ENCODE measurements at places on chromosomes 4 and X.

- DNase-seq = no peak
These were observed 60.5 kb upstream of the TAB3 start for GRCh38 chrX:30949554-30949953.

DNA sequence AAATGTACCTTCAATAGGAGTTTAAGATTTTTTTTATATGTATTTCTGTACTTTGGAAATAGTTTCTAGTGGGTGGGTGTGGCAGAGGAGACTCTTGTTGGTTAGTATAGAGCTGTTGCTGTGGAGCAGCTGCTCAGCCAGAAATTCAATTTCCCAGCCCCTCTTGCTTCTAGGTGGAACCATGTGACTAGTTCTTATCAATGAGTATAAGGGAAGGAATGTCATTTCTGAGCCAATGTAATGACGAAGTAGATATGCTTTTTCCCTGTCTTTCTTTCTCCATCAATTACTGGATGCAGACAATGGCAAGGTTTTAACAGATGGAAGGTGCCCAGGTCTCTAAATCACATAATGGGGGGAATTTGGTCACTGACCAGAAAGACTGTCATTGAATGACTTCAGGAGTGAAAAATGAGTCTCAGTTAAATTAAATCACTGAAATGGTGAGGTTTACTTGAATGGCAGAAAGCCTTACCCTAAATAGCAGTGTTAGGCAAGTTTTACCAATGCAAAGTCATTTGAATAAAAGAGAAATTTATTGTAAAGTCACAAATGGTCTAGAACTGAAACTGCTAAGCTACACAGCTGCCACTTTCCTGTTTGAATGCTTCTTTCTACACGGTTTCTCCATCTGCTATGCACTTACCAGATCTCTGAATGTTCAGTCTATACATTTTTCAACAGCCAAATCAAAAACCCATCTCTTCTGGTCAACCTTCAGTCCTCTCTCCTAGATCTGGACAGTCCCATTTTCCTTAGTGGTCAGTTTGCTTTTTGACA is 795.4 kb upstream of the MAGEB2 start:
- no peak for DNase-seq

DNA sequence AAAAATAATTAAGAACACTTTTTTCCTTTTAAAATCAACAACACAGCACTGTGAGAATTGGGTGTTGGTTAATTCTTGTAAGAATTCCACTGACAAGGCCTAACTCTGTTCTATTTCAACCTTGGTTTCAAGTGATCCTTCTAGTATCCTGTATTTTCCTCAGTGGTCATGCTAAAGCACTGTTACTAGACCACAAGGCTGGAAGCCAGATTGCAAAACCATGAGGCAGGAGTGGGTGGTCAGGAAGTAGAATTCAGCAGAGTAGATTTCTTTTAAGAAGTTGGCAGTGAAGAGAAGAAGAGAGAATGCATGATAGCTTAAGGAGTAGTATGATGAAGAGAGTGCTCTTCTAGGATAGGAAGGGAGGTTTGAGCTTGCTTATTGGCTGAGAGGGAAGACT is 71.6 kb upstream of the LEF1 start:
- no peak for DNase-seq

DNA sequence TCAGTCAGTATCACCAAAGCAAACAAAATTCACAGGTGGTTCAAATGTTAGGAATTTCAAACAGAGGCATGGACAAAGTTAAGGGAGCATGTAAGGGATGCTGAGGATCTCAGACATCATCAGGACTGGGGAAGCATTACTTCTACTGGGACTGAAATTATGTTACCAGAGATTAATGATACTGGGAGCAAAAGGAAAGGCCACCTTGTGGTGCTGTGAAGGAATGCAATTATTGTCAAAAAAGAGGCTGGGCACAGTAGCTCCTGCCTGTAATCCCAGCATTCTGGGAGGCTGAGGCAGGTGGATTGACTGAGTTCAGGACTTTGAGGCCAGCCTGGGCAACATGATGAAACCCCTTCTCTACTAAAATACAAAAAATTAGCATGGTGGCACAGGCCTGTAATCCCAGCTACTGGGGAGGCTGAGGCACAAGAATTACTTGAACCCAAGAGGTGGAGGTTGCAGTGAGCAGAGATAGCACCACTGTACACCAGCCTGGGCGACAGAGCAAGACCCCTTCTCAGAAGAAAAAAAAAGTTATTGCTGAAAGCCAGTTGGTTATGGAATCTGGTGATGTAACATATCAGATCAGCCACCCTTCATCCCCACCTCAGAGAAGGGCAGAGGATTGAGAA is 954.3 kb downstream of the PCDH7 start:
- peak; percentile 0 for DNase-seq

- DNase-seq = no peak
These were observed 111.0 kb downstream of the EFNB1 start for GRCh38 chrX:68939868-68940267.

DNA sequence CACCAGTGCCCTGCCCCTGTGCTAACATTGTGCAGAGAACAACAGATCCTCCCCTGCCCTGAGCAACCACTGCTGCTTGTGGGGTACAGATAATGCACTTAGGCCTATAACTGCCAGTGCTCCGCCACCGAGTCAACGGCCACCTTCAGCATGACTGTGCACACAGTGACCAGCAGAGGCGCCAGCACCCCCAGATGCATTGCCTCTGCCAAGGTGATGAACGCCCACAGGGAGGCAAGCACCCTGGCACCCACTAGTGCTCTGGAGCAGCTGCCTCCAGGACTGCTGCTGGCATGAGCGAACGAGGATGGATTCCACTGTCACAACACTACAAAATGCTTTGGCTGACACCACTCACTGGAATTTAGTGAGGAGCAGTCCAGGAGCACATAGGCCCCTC is 38.2 kb downstream of the SPIN2B start:
- no peak for DNase-seq

DNA sequence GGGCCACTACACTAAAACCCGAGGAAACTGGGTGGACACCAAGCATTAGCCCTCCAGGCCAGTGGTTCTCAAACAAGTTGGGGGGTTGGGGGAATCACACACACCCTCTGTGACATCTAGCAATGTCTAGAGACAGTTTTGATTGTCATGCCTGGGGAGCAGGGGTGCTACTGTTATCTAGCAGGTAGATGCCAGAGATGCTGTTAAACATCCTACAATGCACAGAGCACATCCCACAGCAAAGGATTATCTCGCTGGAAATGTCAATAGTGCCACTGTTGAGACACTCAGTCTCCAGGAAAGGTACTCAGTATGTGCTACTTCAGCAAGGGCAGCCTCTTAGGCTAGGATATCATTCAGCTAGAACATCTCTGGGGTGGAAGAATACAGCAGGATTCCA is 1.3 kb downstream of the SMC1A start:
- no peak for DNase-seq

GRCh38 chr4:80610845-80611677 is 275.5 kb downstream of the CFAP299 start:
- DNase-seq = peak; percentile 40

DNA sequence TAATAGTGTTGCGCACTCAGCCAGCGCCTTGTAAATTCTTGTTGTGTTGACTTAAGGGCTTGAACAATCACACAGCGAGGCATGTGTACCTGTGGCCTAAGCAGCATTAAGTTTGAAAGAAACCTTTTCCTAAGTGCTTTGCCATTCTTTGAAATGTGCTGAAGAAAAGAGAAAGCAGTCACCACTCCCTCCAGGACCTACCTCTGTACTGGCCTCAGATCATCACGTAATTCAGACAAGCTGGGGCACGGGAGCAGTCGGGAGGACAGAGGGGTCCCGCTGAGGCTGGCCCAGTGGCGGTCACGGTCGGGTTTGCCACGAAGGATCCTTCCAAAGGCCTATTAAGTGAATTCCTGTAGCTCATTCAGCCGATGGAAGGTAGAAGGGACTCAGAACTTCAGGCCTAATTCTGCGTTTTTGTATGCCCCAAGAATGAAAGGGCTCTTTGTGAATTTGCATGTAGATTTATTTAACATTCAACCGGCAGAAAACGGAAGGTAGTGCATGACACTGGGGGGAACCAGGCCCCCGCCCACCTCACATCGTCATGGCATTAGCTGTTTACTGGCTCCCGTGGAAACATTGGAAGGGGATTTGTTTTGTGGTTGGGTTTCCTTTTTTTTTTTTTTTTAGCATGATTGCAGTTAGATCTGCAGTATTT is 106.3 kb downstream of the TRAPPC11 start:
- no peak for DNase-seq

Measured in Jurkat, Clone E6-1 (cell line).